ENCODE measurements at places on chromosomes 7 and 10.

DNA sequence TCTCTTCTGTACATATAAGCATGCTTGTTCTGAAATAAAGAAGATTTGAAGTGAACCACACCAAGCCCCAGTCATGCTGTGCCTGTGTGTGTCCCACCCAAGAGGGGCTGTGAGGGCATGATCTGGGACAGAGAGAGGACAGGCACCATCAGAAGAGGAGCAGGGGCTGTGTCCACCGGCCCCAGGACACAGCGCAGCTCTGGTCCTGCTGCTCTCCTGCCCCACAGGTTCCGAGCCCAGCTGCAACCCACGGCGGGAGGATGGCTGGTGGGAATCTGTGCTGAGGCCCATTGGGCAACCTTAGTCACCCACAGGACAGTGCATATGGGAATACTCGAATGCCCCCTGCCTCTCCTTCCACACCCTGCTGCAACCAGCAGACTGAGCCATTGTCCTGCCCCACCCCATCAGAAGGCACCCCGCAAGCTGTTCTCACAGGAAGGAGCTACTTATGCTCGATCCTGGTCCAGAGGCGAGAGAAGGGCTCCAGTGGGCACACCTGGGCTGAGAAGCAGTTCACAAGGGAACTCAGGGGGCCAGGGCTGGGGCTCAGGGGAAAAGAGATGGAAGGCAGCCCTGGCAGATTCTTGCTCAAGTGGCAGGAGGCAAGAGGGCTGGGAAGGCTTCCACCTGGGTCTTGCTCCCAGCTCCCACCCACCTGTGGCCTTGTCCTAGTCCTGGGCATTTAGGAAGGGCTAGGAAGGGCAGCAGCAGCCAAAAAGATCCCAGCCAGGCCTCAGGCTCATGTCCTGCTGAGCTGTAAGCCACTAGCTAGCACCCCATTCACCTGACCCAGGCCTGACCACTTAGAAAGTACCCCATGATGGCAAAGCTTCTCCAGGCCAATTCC lies 31.9 kb downstream of the LDB3 start:
- no peak for DNase-seq

GRCh38 chr10:70480239-70480861 lies 1.8 kb downstream of the PALD1 start:
- no peak for DNase-seq

GRCh38 chr10:113922787-113923570 lies 68.5 kb downstream of the NHLRC2 start:
- no peak for DNase-seq

- DNase-seq: no peak
These were observed 47.0 kb upstream of the ELMO1 start for GRCh38 chr7:37495574-37496184.

DNA sequence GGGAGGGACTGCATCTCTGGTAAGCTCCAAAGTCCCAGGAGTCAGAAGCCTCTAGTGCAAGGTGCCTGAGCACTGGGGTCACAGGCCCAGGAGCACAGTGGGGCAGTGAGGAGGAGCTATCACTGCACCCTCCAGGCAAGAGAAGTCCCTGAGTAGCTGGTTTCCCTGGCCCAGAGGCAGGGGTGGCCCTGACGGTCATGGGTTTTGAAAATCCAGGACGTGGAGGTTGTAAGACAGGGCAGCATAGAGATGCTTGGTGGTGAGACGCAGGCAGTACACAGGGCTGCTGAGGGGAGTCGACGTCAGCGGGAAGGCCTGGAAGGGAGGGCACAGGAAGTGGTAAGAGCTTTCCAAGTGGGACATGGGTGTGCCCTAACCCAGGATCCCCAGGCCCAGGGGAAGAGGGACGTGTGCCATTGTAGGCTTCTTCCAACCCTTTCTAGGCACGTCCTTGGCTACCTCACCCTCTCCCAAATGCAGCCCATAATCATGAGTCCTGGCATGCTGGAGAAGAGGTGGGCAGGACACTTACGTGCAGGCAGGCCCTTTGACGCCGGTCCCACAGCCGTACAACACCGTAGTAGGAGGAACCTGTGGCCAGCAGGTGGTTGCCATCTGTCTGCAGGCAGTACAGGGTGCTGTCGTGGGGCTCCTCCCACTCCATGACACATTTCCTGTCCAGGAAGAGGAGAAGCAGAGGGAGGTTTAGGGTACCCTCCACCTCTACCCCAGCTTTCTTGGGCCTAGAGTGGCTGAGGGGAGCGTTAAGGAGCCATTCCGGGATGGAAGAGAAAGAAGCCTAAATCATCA lies 23.2 kb downstream of the DPCD start:
- DNase-seq: no peak

DNA sequence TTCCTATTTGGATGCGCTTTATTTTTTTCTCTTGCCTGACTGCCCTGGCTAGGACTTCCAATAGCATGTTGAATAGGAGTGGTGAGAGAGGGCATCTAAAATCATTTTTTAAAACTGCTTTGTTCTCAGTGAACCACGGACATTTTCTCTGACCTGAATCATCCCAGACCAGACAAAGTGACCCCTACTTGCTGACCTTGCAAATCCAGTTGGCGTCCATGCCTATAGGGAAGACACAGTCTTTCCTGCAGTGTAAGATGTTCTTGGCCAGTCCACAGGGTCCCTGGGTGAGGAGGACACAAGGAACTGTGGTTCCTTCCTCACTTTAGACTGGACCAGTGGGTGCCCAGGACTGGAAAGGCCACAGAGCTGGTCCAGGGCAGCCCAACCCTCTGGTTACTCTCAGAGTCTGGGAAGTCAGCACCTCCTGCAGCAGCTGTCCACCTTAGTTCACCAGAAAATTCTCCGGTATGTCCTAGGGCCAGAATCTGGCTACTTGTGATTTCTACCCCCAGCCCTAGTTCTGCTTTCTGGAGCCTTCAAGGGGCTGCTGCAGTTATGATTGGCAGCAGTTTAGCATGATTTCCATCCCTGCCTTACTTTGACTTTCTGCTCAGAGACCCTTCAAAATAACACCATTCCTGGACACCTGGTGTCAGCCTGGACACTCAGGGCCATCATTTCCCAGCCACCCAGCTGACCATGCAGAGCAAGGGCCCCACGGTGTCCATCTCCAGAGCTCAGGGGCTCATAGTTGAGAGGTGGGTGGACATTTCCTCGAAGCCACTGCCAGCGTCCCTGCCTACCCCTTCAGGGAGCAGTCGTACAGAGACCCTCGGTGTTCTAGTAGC lies 19.3 kb downstream of the VIPR2 start:
- DNase-seq: no peak

DNA sequence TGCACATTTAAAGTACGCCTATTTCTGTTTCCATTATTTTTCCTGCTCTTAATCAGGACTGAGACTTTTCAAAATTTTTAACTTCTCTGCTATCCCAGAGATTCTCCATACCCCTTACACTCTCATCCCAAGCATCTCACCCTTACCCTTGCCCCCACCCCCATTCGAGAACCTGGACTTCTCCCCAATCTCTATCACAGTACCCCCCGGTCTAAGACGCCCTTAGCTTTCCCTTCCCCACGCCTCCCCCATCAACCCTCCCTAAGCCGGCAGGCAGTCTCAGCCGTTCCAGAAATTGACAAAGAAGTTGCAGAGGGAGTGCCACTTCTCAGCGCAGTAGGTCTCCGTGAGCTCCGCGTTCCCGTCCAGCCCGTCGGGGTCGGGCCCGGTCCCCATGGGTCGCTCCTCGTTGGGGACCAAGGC lies 1.4 kb downstream of the FGFBP3 start:
- peak; percentile 23 for DNase-seq

DNA sequence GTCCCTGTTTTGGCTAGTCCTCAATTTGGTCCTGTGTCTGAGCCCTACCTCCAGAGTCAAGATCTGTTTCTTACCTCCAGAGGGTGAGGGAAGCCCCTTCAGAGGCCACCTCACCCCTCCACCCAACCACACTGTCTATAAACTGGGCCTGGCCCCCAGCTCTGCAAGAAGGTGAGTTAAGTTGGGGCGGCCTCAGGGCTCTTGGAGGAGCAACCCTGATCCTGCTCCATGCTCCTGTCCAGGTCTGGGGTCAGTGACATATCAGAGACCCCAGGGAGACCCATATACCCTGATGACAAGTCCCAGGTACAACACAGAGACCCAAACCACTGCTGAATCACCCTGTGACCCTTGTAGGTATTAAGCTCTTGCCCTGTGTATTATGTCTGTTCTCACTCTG lies 69.5 kb downstream of the MYL10 start:
- DNase-seq: no peak

GRCh38 chr10:55476129-55476528 lies 675.1 kb upstream of the PCDH15 start:
- no peak for DNase-seq
